Fibroblast of lung (primary cell): ENCODE measurements at places on chromosomes 5 and 9. TPM values are rescaled to one million over a fixed set of nuclear protein-coding genes. Genes with fewer than 3 reads are reported as not detected.

DNA sequence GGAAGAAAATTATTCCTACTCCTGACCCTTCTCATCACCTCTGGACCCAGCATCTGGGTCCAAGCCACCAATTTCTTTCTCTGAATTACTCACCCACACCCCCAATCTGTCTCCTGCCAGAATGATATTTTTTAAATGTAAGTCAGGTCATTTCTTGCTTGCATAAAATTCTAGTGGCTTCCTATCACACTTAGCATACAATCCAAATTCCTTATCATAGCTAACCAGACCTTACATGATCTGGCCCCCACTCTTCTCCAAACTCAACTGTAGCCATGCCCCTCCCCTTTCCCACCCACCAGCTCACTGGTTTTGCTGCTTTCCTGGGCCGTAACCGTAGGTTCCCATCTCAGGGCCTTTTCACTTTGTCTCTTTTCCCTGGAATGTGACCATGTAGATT is 15.2 kb downstream of the HTR4 start:
- no peaks in the 10 kb centered on the region for H3K4me1 ChIP-seq
- no peaks in the 10 kb centered on the region for H3K36me3 ChIP-seq
- H3K27ac ChIP-seq = no peak overlapping the region
- H3K27me3 ChIP-seq = no peaks in the 10 kb centered on the region
- no peak for DNase-seq

- DNase-seq = no peak
- no peaks in the 10 kb centered on the region for H3K4me1 ChIP-seq
- no peaks in the 10 kb centered on the region for H3K27me3 ChIP-seq
- H3K4me3 ChIP-seq = no peak overlapping the region
- no peak overlapping the region for H3K27ac ChIP-seq
- no peaks in the 10 kb centered on the region for H3K36me3 ChIP-seq
Observed at GRCh38 chr5:81633471-81633870, 117.4 kb downstream of the SSBP2 start.

The ARSI gene
- 5.9 and 8.5 TPM in 2 replicates for total RNA-seq

- DNase-seq = peak; percentile 11
- no peaks in the 10 kb centered on the region for H3K27me3 ChIP-seq
- no peaks in the 10 kb centered on the region for H3K36me3 ChIP-seq
- no peaks in the 10 kb centered on the region for H3K4me1 ChIP-seq
- H3K27ac ChIP-seq = no peak overlapping the region
Observed at GRCh38 chr9:110575169-110575568, 4.4 kb downstream of the SVEP1 start.

The FRRS1L gene
- total RNA-seq = 0.17 and 0.26 TPM in 2 replicates

DNA sequence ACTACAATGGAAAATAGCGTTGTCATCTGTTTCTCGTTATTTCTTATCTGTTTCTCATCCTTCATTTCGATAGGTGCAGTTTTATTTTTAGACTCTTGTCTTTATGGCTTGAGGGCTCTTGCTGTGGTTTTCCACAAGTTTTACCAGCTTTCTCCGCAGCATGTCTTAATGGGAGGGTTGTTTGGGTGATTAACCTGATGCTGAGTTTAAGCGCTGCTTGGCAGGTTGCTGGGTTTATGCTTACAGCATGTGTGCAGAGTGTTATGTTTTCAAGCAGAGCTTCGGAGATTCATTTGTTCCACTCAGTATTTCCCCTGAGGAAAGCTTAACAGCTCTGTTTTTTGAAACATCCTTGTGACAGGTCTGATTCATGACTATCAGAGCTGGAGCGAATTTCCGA is 154.0 kb downstream of the SLC12A2 start:
- no peaks in the 10 kb centered on the region for H3K27me3 ChIP-seq
- H3K36me3 ChIP-seq = no peaks in the 10 kb centered on the region
- H3K4me1 ChIP-seq = no peaks in the 10 kb centered on the region
- peak; percentile 80 for DNase-seq
- H3K4me3 ChIP-seq = no peak overlapping the region
- H3K27ac ChIP-seq = no peak overlapping the region
